ENCODE measurements at places on chromosomes 6 and 20. TPM values are rescaled to one million over a fixed set of nuclear protein-coding genes. Genes with fewer than 3 reads are reported as not detected.

Gene FABP7
- not detected for polyA plus RNA-seq

Gene GGTLC1
- not detected for polyA plus RNA-seq

Gene OLIG3
- polyA plus RNA-seq, result not detected

Gene VSTM2L
- 3.2 TPM for polyA plus RNA-seq

Gene RAD21L1
- 0.07 TPM for polyA plus RNA-seq

Gene SLC22A7
- not detected for polyA plus RNA-seq

Gene GNAS-AS1
- 0.10 TPM for polyA plus RNA-seq

Gene VTA1
- polyA plus RNA-seq, result 73.9 TPM

Gene PLAGL1
- polyA plus RNA-seq, result 100 TPM

Gene CALHM4
- polyA plus RNA-seq, result not detected

Gene ADGRB3
- polyA plus RNA-seq, result 6.8 TPM

Measured in adrenal gland (tissue), 19 donors.